D721Med (cell line): ENCODE measurements at places on chromosomes 6 and 20.

GRCh38 chr20:46012921-46013320, 4.2 kb downstream of the MMP9 start:
- no peak for DNase-seq

- DNase-seq, result no peak
Measured at GRCh38 chr6:118781897-118782296, 112.1 kb upstream of the ASF1A start.

DNA sequence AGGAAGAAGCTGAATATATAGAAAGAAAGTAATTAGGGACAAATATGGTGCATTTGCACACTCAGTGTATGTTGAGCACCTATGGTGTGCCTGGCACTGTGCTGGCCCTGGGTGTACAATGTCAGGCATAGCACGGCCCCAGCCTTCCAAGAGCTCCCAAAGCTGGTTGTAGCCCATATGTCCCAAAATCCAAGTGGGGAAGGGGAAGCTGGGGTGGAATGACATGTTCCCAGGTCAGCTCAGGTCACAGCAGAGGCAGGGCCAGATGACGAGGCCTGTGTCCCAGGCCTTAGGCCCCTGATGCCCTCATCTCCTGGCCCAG, 170.0 kb downstream of the VEGFA start:
- DNase-seq, result no peak

DNA sequence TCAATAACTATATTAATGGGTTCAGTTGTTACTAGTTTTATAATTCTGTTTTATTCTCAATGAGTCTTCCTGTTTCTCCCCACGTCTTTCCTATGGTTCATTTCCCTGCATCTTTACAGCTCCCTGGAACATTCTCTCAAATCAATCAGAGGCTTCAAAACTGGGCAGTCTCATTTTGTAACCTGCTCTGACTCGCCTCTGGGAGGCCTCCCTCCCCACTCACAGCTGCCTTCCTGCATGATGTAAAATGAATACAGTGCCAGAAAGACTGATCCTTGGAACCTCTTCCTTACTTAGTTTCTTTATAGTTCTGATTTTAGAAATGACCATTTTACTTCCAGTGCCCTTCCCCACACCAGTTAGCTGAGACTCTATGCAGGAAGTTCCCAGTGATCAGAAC, 103.9 kb downstream of the ESR1 start:
- DNase-seq, result no peak

- no peak for DNase-seq
Measured at GRCh38 chr20:40251284-40251932, 437.6 kb downstream of the MAFB start.

DNA sequence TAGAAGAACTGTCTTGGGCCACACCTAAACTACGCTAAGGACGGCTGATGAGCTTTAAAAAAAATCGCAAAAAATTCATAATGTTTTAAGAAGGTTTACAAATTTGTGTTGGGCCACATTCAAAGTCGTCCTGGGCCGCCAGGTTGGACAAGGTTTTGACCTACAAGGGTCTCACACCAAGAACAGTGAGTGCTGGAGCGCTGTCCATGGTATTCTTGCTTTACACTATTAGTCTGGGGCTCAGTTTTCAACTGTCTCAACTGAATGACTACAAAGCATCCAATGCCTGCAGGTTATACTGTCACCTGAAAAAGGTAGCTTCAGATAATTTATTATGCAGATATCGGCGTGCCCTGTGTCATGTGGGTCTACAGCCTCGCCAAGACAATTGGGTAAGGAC, 3.7 kb upstream of the FAXC start:
- no peak for DNase-seq

DNA sequence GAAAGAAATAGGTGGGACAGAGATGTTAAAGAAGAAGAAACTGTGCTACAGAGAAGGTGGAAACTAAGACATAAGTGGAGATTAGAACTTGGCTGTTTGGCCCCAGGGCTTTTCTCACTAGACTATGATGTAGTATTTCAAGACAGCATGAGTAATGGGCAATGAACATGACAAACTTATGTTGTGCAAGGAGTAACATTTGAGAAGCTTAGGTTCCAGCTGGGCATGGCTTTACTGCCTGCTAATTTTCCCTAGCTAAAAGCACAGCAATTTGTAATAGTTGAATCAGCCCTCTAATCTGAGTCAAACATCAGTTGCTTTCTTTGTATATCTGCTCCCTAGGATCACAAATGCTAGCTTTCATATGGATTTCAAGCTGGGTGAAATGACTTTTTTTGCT, 294.3 kb upstream of the BMP2 start:
- DNase-seq, result no peak

- no peak for DNase-seq
Measured at GRCh38 chr6:33198159-33198852, 2.2 kb downstream of the RXRB start.

DNA sequence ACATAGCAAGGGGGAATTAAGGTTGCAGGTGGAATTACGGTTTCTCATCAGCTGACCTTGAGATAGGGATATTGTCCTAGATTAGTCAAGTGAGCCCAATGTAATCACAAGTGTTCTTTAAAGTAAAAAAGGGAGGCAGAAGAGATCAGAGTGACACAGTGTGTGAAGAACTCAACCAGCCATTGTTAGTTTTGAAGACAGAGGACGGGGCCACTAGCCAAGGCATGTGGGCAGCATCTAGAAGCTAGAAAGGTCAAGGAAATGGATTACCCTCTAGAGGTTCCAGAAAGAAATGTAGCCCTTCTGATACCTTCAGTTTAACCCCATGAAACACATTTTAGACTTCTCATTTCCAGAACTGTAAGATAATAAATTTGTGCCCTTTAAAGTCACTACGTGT, 18.5 kb upstream of the TSPYL1 start:
- no peak for DNase-seq

DNA sequence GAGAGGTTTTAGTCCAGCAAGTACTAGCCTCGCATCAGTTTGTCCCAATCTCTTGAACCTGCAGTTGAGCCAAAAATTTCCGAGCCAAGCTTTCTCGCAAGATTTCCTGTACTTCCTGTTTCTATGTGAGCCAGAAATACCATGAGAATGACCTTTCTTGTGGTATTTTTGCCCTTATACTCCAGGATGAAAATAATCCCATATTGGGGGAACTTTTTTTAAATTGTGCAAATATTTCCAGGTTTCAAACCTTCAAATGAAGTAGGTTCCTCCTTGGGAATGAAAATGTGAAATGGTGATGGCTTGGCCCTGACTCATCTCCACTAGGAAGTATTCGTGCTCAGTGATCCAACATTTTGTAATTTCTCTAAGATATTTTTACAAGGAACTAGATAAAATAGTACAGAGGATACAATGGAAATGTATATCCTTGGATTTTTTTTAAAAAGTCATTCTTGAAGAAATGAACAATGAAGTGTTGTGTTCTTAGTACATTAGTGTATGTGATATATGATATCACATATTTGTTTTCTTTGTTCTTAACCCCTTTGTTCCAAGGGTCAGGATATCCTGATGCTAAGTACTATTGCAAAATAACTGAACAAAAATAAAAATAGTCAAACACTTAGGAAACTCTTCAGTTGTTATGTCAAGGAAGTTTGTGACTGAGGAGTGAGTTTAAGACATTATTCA, 184.0 kb downstream of the PDE7B start:
- DNase-seq, result no peak

DNA sequence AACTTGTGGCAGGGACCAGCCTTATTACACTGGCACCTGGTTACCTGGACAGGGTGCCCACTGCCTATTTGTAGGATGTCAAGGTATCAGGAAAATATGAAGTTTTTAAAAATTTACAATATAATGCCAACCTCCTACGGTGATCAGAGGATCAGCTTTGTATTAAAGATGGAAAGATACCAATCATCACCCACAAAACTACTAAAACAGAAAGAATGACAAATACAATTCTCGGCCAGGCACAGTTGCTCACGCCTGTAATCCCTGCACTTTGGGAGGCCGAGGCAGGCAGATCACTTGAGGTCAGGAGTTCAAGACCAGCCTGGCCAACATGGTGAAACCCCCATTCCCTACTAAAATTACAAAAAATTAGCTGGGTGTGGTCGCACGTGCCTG, 18.4 kb upstream of the PRND start:
- DNase-seq, result no peak

GRCh38 chr6:24683297-24684296, 16.7 kb downstream of the ACOT13 start:
- DNase-seq, result no peak

GRCh38 chr20:37202267-37202943, 23.1 kb upstream of the MROH8 start:
- DNase-seq, result no peak

DNA sequence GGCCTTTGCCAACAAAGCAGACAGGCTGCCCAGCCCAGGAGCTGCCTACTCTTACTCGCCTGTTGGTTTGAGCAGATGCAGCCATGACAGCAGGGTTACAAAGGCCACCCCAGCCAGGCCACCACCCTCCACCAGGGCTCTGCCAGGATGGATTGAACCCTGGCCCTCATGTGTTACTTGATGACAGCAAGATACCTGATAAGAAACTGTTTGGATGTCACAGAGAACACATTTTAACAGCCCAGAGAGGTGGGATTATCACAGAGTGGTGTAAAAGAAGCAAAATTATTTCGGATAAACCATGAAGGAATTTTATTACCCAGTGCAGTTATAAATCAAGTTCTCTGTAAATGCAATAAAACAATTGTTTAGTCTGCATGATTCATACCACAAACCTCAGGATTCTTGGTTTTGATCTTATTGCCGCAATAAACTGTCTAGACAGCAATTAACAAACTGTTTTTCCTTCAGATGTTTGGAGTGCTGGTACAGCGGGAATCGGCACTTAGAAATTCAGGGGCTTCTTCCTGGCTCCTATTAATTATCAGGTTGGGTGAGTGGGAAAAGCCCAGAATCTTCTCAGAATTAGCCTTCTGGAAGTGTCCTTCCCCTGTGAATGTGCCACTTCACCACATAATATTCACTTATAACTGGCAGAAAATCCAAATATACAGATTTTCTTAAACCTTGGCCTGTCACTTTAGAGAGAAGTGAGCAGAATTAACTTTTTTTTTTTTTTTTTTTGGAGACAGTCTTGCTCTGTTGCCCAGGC, 58.0 kb upstream of the SALL4 start:
- DNase-seq, result no peak

DNA sequence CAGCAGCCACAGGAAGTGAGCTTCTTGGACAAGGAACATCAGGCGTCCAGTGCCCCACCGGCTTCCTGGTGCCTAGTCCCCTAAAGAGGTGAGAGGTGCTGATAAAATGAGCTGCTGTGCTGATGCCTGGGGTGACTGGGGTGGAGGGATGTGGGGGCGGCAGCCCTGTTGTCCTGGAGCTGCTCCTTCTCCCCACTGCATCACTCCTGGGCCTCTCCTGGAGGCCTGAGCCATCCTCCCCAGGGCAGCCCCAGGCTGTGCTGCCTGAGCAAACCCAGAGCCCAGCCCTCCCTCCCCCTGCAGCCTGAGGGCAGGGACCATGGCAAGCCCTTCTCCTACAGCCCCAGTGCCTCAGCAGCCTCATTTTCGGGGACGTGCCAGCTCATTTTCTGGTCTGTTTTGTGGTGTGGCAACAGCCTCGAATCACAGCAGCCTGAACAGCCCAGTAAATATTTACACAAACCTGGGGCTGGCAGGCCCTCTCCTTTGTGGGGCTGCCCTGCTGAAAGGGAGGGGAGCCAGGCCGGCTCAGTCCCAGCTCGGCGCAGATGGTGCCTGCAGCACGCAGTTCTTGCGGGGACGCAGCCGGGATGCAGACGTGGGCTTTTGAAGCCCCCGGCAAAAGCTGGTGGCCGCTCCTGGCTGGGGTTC, 259.9 kb downstream of the DLL1 start:
- no peak for DNase-seq

- no peak for DNase-seq
Measured at GRCh38 chr20:1934721-1935573, 39.7 kb downstream of the SIRPA start.

DNA sequence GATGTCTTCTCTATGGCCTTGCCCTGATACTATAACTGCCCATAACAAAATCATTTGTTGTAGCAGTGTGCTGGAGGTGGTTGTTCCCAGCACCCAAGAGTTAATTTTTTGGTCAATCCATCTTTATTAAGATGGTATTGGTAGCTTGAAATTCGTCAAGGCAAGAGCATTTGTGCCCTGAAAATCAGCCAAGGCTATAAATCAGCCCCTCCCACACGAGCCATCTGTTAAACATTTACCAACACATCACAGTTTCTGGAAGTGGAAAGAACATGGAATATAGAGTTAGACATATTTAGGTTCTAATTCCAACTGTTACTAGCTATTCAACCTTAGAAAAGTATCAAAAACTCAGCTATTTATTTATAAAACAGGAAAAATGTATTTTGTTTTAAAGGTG, 888.4 kb upstream of the GJE1 start:
- no peak for DNase-seq

GRCh38 chr20:34065260-34065659, 46.8 kb downstream of the EIF2S2 start:
- DNase-seq, result no peak

- no peak for DNase-seq
Measured at GRCh38 chr6:160102956-160103824, 18.4 kb upstream of the SLC22A1 start.

DNA sequence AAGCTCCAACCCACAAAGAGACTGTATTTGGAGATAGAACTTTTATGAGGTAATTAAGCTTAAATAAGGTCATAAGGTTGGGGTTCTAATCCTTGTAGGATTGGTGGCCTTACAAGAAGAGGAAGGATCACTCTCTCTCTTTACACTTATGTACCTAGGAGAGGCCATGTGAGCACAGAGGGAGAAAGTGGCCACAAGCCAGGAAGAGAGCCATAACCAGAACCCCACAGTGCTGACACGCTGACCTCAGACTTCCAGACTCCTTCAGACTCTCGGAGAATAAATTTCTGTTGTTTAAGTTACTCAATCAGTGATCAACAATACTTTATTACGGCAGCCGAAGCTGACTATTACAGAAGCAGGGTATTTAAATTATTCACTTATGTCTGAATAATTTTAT, 430.5 kb upstream of the EPHA7 start:
- DNase-seq, result no peak

- DNase-seq, result no peak
Measured at GRCh38 chr6:19424853-19425252, 412.3 kb upstream of the ID4 start.

DNA sequence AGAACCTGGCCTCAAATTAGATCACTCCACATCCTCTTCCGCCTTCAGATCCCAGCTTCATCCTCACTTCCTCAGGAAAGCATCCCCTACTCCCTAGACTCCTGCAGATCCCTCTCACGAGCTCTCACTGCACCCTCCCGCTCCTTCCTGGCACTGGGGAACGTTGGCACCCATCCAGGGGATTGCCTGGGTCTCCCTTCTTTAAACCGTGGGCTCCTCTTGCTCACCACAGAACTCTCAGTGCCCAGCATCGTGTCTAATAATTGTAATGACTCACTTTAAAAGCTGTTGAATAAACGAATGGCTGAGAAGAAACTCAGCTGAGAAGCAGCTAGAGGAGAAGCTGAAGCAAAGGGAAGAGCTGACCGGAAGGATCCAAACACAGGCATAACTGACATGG, 20.4 kb downstream of the ZC3H12D start:
- DNase-seq, result no peak

GRCh38 chr6:113488061-113488460, 369.1 kb upstream of the MARCKS start:
- no peak for DNase-seq
